ENCODE measurements at places on chromosomes 4 and X.

DNA sequence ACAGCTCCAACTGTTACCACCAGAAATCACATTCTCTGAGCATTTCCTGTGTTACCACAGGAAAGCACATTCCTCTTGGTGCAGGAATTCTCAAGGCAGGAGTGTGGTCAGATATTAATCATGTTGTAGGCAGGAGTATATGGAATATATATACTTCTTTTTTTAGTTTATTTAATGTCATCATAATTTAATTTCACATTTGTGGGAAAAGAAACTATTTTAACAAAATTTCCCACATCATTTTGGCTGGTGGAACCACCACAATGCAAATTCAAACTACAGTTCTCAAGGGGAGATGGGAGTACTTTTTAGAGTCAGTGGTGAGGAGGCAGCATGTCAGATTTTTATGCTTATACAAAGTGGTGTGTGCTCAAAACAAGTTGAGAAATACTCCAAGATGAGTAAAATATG lies 139.0 kb downstream of the ATP10D start:
- no peak for DNase-seq

DNA sequence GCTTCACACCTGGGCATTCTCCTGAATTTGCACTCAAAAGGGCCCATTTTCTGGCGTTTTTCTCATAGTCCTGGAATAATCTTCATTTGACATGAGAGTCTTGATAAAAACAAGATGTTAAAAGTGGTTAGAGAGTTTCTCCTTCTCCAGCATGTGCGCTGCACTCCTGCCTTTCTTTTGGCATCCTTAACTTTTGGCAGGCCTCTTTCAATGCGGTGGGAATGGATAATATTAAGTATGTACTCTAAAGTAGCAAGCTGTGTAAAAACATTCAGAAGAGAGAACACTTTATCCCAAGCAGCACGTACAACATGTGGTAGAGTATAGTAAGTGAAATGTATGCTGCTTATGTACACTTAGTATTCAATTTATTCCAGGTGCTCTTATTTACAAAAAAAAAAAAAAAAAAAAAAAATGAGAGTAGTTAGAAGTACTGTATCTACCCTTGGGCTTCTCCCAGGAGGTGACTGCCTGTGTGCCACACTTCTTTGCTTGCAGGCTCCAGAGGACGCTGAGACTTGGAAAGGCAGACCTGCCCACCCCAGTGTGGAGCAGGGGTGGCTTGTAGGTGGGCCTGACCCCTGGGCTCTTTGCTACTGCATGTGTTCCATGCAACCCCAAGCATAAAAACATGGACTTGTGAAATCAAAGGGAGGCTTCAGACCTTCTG lies 3.9 kb downstream of the FGF2 start:
- no peak for DNase-seq

DNA sequence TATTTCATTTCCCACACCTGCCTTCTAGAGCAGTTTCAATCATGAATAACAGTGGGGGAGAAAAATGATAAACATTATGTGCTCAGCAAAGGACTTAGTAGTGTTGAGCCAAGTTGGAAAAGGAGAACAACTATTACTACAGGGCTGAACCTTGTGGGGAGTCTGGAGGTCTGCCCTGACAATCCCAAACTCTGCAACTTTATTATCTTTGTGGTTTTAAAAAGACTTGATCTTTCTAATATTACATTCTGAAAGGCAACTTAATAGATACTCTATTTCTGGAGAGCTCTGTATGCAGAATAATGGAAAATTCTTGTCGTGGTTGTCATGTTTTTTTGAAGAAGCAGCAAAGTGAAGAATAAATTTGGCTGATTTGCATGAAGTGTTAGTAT lies 116.1 kb downstream of the SPCS3 start:
- no peak for DNase-seq

DNA sequence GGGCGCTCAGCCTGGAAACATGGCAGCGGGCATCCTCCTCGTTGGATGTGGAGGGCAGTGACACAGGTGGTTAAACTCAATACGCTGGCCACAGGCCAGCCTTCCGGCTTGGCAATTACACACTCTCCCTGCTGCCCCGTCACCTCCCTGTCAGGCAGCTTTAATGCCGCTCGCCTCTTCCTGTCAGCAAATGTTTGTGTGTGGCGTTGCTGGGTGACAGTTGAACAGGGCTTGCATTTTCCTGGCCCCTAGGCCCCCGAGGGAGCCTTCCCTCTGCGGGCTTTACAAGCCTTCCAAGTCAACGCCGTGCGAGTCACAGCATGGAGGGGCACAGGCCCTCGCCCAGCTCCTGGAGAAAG lies 620.0 kb downstream of the BCOR start:
- DNase-seq: no peak

- DNase-seq: peak; percentile 32
Observed at GRCh38 chr4:133148690-133149363, at the start of gene PCDH10. PCDH10 (plus strand) TSS chr4:133149294; CDS start chr4:133150141, 847 bp downstream.

DNA sequence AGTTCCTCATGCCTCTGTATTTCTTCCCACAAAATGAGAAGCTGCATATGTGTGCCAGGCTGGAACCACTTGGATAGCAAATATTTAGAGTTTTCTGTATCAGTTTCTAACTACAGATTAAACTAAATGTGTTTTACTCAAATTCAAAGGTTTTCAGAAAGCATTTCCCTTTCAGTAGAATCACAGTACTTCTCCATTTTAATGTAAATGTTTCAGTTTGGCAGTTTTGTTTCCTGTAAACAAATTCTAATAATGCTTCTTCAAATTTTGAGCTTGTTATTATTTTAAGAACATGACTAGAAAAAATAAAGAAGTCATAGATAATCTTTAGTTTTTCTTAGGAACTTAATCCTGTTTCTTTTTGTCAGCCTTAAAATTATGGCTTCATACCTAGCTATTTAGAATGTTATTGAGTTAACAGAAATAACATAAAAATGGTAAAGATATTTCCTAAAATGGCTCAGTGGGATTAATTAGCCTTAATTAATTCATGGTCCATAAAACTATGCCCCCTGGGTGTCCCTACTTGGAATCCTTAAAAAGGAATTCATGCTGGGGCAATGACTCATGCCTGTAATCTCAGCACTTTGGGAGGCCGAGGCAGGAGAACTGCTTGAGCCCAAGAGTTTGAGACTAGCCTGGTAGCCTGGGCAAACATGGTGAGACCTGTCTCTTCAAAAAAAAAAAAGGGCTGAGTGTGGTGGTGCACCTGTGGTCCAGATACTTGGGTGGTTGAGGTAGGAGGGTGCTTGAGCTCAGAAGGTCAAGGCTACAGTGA lies 83.8 kb upstream of the GPR34 start:
- DNase-seq: no peak

DNA sequence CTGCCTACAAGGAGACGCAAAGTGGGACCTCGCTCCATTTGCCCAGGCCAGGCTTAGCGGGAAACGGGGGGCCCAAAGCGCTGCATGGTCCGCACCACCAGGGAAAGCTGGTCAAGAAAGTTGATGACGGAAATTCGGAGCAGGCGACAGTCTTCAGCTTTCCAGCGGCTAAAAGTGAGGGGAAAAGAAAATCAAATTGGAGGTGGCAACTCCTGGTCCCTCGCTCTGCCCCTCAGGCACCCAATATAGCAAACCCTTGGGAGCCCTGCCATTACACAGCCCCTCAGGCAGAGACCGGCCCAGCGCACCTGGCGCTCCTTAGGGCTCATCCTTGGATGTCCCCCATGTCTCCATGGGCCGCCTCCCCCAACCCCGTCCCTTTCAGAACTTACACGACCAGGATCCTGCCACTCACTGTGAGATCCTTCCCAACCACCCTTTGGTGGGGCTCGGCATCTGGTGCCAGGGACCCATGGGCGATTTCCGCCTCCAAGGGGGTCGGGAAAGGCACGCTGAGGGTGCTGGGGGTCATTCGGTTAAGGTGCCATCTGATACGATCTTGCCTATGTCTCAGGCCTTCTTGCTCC lies 1.1 kb downstream of the LAGE3 start:
- DNase-seq: no peak

DNA sequence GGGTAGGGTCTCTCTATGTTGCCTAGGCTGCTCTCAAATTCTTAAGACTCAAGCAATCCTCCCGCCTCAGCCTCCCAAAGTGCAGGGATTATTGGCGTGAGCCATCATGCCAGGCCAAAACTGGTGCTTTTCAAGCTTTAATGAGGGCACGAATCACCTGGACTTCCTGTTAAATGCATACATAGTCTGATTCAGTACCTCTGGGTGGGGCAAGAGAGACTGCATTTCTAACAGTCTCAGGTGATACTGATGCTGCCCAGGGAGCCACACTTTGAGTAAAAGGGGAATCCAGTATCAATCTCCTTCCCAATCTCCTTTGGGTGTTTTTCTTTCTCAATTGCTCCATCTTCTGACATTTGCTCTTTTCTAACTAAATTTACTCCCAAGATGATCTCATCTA lies 96.5 kb downstream of the SH3RF1 start:
- DNase-seq: no peak

- no peak for DNase-seq
Observed at GRCh38 chr4:162494935-162495334, 331.1 kb upstream of the FSTL5 start.

GRCh38 chr4:1834047-1834775 lies 21.7 kb downstream of the LETM1 start:
- peak; percentile 53 for DNase-seq

DNA sequence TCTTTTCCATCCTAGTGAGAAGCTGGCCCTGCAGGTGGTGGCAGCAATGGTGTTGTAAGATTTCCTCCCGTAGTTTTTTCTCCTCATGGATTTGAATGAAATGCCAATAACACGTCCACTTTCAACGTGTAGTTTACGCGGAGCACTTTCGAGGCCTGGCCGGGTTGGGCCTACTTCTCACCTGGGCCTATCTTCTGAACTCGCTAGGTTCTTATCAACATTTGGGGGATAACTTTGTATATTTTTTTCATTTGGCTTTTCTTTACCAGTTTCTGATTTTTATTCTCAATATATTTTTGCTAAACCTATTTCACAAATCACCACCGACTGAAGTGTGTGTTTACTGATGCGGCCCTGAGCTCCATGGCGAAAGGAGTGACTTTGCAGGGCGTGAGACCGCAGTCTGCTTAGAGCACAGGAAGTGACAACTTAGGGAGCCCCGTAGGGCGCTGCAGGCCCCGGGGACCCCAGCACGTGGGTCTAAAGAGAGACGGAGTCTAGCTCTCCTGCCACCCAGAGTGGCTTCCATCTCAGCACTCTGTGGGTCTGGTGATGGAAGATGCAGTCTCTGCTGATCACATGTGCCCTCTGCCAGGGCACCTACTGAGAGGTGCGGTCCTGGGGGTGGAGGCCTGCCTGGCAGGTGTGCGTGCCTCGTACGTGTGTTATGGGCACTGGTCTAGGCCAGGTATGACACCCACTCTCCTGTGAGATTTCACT lies 29.1 kb downstream of the NELFA start:
- no peak for DNase-seq

- no peak for DNase-seq
Observed at GRCh38 chr4:101157415-101158133, 189.8 kb downstream of the PPP3CA start.

DNA sequence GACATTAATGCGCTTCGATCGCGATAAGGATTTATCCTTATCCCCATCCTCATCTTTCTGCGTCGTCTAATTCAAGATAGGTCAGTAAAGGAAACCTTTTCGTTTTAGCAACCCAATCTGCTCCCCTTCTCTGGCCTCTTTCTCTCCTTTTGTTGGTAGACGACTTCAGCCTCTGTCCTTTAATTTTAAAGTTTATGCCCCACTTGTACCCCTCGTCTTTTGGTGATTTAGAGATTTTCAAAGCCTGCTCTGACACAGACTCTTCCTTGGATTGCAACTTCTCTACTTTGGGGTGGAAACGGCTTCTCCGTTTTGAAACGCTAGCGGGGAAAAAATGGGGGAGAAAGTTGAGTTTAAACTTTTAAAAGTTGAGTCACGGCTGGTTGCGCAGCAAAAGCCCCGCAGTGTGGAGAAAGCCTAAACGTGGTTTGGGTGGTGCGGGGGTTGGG lies 528 bp upstream of the FGF2 start:
- DNase-seq: no peak

GRCh38 chr4:113288696-113289095 lies 239.2 kb downstream of the ANK2 start:
- DNase-seq: no peak

- DNase-seq: no peak
Observed at GRCh38 chrX:36443007-36443406, 523.5 kb downstream of the CFAP47 start.

DNA sequence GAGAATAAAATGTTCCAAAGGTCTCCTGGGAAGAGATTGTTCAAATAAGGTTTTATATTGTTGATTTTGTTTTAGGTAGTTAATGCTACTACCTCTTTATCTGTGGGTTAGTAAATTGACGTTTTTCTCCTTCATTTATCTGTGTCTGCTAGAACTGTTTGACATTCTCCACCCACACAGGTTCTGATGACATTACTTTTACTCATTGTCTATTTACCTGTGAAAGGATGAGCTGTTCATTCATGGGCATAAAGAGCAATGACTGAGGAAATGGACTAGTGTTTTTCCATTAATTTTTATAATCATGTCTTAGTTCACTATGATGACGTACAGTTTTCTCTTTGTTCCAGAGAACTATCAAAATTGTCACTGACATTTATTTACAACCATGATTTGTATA lies 75.6 kb downstream of the CPE start:
- DNase-seq: no peak

GRCh38 chrX:13345037-13345436 lies 25.2 kb upstream of the ATXN3L start:
- DNase-seq: no peak

- no peak for DNase-seq
Observed at GRCh38 chr4:94690851-94691254, 66.9 kb upstream of the BMPR1B start.

- DNase-seq: peak; percentile 47
Observed at GRCh38 chr4:100147684-100148083, 42.6 kb downstream of the DDIT4L start.

- no peak for DNase-seq
Observed at GRCh38 chr4:40682290-40683101, 52.8 kb upstream of the RBM47 start.

DNA sequence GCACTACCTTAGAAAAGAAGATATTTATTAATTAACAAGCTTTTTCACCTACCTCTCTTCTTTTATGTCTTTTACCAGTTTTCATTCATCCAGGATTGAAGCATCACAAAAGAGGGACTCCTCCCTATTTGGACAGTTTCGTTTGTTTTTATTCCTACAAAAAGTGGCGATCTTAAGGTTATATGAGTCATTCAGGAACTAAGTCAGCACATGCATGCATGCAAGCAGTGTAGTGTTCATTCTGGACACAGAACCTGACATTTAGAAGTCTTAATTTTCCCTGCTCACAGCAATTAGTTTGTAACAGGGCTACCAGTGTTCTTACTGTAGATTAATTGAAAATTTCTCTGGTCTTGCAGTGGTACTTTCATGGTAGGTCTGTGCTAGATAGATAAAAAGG lies 47.9 kb upstream of the QRFPR start:
- no peak for DNase-seq

DNA sequence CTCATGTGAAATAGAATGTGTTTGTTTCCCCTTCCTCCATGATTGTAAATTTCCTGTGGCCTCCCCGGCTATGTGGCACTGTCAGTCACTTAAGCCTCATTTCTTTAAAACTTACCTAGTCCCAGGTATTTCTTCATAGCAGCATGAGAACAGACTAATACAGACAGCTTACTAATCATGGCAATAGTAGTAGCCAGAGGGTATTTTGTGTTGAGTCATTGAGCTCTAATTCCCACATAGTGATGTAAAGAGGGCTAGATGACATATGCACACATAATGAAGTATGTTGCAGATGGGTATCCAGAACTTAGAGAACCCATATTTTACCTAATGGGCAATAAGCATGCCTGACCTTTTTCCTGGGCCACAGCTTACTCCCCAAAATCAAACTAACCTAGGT lies 1197.2 kb downstream of the PCDH7 start:
- DNase-seq: no peak

Measured in DND-41 (cell line).